Skeletal muscle tissue (tissue), 5 donors: ENCODE measurements at places on chromosomes 5 and 9. TPM values are rescaled to one million over a fixed set of nuclear protein-coding genes. Genes with fewer than 3 reads are reported as not detected.

F2RL1 gene
- 0.52 TPM for total RNA-seq

ASPN gene
- 213 TPM for total RNA-seq

ROR2 gene
- 4.2 TPM for total RNA-seq

LCN15 gene
- total RNA-seq: not detected
